ENCODE measurements at places on chromosomes 5 and 9. TPM values are rescaled to one million over a fixed set of nuclear protein-coding genes. Genes with fewer than 3 reads are reported as not detected.

CERCAM gene
- total RNA-seq = 126 TPM

ADAMTS2 gene
- total RNA-seq = 49.8 TPM

PSD2 gene
- total RNA-seq = 0.30 TPM

DNA sequence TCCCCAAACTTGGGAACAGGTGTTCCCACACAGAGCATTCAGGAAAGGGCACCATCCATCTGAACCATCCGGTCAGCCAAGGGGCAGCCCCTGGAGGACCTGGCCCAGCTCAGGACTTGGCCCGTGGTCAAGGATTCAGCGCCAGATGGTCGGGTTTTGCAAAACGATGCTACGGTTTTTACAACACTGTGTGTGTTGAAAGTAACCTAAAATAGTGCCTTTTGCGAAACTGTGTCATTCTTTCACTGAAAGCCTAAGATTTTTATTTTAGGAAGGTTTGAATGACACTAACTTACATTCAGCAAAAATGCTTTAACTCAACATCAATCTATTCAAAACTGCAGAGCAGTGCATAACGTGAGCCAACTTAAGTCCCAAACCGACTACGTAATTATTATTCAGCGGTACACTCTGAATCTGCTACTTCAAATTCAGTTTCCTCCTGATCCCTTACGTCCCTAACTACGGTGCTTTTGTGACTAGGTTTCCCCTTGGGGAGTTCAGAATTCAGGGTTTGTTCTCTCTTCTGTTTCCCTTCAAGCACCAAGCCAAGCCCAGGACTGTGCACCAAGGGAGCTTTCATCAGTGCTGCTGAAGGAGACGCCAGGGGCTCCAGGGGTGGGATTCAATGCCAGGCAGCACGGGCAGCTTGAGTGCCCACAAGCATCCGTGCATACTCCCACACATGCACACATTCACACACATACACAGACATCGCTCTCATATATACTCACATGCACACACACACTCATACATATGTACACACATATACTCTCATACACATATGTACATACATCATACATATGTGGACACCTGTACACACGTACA is 25.8 kb downstream of the LPCAT1 start:
- DNase-seq = no peak

- DNase-seq = no peak
These were observed 9.8 kb upstream of the CEMIP2 start for GRCh38 chr9:71778085-71778484.

DNA sequence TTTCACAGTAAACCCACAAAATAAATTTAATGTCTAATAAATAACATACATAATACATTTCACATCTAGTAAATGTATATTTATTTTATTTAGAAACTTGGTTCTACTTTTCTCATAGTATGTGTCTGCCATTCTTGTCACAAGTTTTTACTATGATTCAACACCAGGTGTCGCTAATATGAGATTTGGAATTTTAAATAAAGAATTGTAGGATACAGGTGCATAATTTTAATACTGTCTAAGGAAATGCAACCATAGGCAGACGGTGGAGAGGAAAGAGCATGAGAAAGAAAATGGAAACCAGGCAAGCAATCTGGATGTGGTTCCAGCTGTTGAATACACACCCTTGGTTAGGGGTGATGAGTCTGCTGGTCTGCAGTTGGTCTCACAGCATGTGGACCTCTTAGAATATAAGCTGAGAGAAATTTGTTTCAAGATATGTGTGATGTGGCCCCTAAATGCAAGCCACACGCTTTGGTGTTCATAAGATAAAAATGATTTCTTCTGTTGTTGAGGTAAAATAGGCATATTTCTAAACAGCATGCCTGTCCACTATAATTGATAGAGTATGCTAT is 114.7 kb upstream of the TXNDC8 start:
- DNase-seq = no peak

GRCh38 chr5:54887663-54888062 is 97.7 kb downstream of the ESM1 start:
- DNase-seq = no peak

- DNase-seq = no peak
These were observed 89.4 kb downstream of the UHRF2 start for GRCh38 chr9:6502399-6502798.

DNA sequence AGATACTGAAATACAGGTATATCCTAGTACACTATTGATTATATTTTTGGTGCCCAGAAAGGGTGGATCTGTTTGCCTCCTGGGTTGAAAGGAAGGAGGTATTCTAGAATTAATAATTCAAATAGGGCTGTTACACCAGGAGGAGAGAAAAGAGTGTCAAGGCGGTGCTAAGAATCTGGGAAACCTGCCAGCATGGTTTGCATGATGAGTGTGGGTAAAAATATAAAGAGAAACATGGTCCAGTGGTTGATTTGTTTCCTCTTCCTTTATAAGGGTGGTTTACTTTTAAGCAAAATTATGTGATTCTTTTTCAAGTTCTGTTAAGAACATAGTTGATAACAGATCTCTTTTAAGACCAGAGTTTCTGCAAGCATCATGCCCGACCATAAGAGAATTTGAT is 69.4 kb upstream of the NFIB start:
- no peak for DNase-seq

All from aorta (tissue), 5 donors.